ENCODE measurements at places on chromosomes 3 and 15. TPM values are rescaled to one million over a fixed set of nuclear protein-coding genes. Genes with fewer than 3 reads are reported as not detected.

DOCK3 gene
- total RNA-seq, result 0.71 TPM

MED12L gene
- total RNA-seq, result 2.0 TPM

SPATA12 gene
- not detected for total RNA-seq

NR1I2 gene
- not detected for total RNA-seq

GOLGA8H gene
- total RNA-seq, result 0.68 TPM

ARF4 gene
- total RNA-seq, result 136 TPM

MAGEF1 gene
- 26.1 TPM for total RNA-seq

STARD5 gene
- 14.9 TPM for total RNA-seq

Measured in thoracic aorta (tissue), 2 donors.